ENCODE measurements at places on chromosomes 3 and 15.
A peak's percentile ranks its signal among the peaks of the same experiment; 100 is the strongest.

GRCh38 chr15:40439960-40440742 is 602 bp upstream of the BAHD1 start:
- peak overlapping the region; percentile 89 for H3K27ac ChIP-seq
- ATAC-seq = no peak
- no peaks in the 10 kb centered on the region for H3K36me3 ChIP-seq
- no peaks in the 10 kb centered on the region for H3K4me1 ChIP-seq

DNA sequence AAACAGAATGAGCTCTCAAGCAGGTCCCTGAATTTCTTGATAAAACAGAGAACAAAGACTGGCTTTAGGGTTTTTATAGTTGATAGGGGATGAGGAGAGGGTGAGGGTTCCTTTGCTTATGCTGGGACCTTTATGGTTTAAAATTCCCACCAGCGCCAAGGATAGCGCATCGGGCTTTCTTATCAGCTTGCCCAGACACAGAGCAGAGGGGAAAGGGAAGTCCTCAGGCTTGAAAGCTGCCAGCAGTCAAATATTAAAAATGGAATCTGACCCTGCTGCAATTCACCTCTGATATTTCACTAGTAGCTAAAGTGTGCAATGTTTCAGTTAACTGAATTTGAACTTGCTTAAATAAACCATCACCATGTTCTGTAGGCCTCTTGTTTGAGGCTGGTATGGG is 55.0 kb upstream of the EPHA3 start:
- H3K4me3 ChIP-seq = no peak overlapping the region
- no peak overlapping the region for H3K27ac ChIP-seq
- no peaks in the 10 kb centered on the region for H3K27me3 ChIP-seq
- ATAC-seq = no peak
- H3K4me1 ChIP-seq = no peaks in the 10 kb centered on the region

DNA sequence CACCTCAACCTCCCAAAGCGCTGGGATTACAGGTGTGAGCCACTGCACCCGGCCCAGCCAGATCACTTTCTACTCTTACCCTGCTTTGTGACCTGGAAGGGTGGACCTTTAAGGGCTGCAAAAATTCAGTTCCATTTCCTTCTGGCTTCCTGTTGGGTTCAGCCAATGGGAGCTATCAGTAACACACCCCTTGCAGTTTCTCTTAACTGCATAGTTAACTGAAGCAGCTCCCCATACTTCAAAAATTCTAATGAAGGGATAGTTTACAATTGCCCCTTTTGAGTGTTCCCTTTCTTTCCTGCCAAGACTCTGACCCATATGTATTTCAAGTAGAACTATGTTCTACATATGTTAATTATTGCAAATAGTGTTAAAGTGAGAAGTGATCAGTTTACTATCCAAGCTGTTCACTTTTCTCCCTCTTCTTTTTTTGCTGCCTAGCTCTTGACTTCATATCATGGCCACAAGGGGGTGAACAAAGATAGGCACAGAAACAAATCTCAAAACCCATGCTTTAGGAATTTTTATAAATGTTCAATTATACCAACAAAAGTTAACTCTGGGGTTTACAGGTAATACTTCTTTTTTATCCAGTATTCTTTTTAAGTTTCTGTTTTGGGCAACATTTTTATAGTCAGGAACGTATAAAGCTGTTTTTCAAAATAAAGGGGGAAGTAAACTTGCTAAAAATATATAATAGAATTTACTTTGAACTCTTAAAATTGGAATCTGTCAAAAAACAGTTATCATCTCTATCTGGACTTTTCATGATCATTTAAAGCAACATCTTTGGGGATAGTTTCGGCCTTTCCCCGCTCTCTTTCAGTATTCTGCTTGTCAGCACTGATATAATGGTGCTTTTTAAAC is 8.1 kb downstream of the PGBD4 start:
- no peak for ATAC-seq
- H3K27ac ChIP-seq = no peak overlapping the region
- peaks cover 15% of the 10 kb centered on the region for H3K27me3 ChIP-seq
- H3K4me3 ChIP-seq = no peak overlapping the region

GRCh38 chr3:49294343-49294742 is 17.3 kb upstream of the C3orf62 start:
- no peak overlapping the region for H3K27ac ChIP-seq
- ATAC-seq = no peak
- H3K4me3 ChIP-seq = no peak overlapping the region
- H3K4me1 ChIP-seq = no peaks in the 10 kb centered on the region

DNA sequence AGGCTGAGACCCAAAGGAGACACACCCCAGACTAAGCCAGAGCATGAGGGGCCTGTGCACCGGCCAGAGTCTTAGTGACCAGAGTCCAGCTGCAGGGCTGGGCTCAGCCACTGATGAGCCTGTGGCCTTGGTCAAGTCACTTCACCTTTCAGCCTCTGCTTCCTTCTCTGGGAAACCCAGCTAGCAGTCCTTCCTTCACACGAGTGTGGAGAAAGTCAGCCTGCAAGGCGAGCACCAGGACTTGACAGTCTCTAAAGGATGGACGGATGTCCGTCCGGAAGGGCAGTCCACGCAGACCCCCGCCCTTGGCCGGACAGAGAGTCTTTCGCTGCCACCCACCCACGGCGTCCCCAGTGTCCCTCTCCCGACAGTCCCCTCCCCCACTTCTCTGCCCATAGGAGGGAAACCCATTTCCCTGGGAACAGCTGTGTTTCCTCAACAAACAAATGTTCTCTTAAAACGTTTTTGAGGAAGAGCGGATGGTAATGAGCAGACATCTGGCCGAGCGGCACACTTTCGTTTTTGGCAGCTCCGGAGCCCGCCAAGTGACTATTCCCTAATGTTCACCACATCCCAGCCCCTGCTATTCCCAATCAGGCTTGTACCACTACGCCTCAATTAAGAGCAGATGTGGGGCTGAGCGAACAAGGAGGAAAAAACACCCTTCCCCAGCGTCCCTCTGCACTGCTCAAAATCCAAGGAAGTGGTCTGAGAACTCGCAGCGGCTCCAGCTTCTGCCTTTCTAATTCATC is 129.1 kb upstream of the SMAD3 start:
- H3K4me1 ChIP-seq = peaks cover 50% of the 10 kb centered on the region
- H3K27ac ChIP-seq = peak overlapping the region; percentile 63
- no peaks in the 10 kb centered on the region for H3K36me3 ChIP-seq
- ATAC-seq = peak; percentile 67
- H3K4me3 ChIP-seq = peak overlapping the region; percentile 53

- no peak for ATAC-seq
- H3K36me3 ChIP-seq = no peaks in the 10 kb centered on the region
- H3K27me3 ChIP-seq = no peaks in the 10 kb centered on the region
- no peak overlapping the region for H3K4me3 ChIP-seq
- H3K4me1 ChIP-seq = no peaks in the 10 kb centered on the region
Measured at GRCh38 chr3:111332488-111333080, 209.4 kb upstream of the CD96 start.

DNA sequence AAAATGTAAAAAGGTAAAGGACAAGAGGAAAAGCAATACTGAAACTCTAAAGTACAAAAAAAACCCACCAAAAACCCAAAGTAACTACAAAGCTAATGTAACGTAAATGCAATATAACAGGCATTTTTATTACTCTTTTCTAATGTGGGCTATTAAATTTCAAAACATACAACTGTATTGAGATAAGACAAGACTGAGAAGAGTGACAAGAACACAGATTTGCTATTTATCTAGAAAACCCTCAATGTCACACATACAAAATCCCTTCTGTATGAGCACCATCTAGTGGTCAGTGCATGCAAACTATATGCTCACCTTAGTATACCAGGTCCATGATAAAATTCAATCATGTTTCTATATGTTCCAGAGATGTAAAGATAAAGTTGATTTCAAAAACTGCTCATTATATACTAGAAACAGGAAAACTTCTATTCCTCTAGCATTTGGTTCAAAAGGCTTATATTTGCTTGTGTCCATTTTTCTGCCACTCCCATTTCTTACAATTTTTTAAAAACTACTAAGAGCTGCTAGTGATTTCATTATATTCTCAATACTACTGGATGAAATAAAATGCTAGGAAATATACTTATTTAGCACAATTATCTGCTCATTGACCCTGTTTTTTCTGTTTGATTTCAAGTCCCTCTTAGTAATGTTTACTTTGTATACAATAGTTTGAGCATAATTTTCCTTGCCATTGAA is 111.4 kb downstream of the DLG1 start:
- H3K36me3 ChIP-seq = no peaks in the 10 kb centered on the region
- H3K4me3 ChIP-seq = no peak overlapping the region
- no peaks in the 10 kb centered on the region for H3K4me1 ChIP-seq
- ATAC-seq = no peak
- H3K27ac ChIP-seq = no peak overlapping the region
- no peaks in the 10 kb centered on the region for H3K27me3 ChIP-seq

- H3K27ac ChIP-seq = no peak overlapping the region
- no peak for ATAC-seq
- H3K4me3 ChIP-seq = no peak overlapping the region
- no peaks in the 10 kb centered on the region for H3K36me3 ChIP-seq
- H3K4me1 ChIP-seq = no peaks in the 10 kb centered on the region
Measured at GRCh38 chr15:72169236-72169920, 28.2 kb downstream of the GRAMD2A start.

- no peaks in the 10 kb centered on the region for H3K36me3 ChIP-seq
- no peak overlapping the region for H3K27ac ChIP-seq
- H3K4me3 ChIP-seq = no peak overlapping the region
- no peaks in the 10 kb centered on the region for H3K4me1 ChIP-seq
Measured at GRCh38 chr3:156140001-156140595, 19.7 kb downstream of the KCNAB1 start.

- H3K4me3 ChIP-seq = no peak overlapping the region
- no peaks in the 10 kb centered on the region for H3K4me1 ChIP-seq
- no peak overlapping the region for H3K27ac ChIP-seq
- no peak for ATAC-seq
- peaks cover 9% of the 10 kb centered on the region for H3K27me3 ChIP-seq
- H3K36me3 ChIP-seq = no peaks in the 10 kb centered on the region
Measured at GRCh38 chr3:63095-63765, 133.3 kb upstream of the CHL1 start.

DNA sequence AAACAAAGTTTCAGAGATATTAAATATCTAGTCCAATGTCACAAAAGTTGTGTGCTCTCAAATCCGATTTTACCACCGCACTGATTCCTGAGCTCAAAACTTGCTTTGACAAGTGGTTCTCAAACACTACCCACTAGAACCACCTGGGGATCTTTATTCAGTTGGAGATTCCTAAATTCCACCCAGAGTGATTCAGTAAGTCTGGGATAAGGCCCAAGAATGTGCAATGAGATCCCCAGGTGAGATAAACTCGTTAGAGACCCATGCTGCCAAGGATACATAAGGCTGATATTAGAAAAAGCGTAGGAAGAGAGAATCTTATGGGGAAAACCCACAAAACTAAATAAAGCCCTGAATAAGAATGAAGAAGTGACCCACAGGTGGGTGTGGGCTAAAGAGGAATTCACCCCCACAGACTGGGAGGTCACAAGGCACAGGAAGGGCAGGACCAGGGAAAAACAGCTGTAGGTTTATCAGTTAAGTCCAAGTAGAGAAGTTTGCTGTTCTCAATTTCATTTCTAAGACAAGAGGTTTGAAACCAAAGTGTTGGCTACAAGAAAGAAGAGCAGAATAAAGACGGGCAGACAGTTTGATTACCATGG is 11.5 kb upstream of the RPS17 start:
- no peak for ATAC-seq
- H3K27ac ChIP-seq = no peak overlapping the region
- H3K27me3 ChIP-seq = no peaks in the 10 kb centered on the region
- no peaks in the 10 kb centered on the region for H3K4me1 ChIP-seq
- peaks cover 81% of the 10 kb centered on the region for H3K36me3 ChIP-seq

- H3K4me1 ChIP-seq = no peaks in the 10 kb centered on the region
- H3K27me3 ChIP-seq = no peaks in the 10 kb centered on the region
- no peak for ATAC-seq
- H3K27ac ChIP-seq = no peak overlapping the region
Measured at GRCh38 chr3:155325263-155325835, 31.9 kb upstream of the STRIT1 start.

GRCh38 chr3:37453393-37454389 is 279.3 kb upstream of the LRRFIP2 start:
- peak overlapping the region; percentile 94 for H3K27ac ChIP-seq
- no peaks in the 10 kb centered on the region for H3K36me3 ChIP-seq
- H3K4me1 ChIP-seq = peaks cover 56% of the 10 kb centered on the region
- peak overlapping the region; percentile 85 for H3K4me3 ChIP-seq

- no peak overlapping the region for H3K4me3 ChIP-seq
- H3K27ac ChIP-seq = no peak overlapping the region
- no peaks in the 10 kb centered on the region for H3K27me3 ChIP-seq
- peak; percentile 85 for ATAC-seq
- H3K36me3 ChIP-seq = no peaks in the 10 kb centered on the region
Measured at GRCh38 chr15:85831415-85832113, 36.8 kb upstream of the KLHL25 start.

DNA sequence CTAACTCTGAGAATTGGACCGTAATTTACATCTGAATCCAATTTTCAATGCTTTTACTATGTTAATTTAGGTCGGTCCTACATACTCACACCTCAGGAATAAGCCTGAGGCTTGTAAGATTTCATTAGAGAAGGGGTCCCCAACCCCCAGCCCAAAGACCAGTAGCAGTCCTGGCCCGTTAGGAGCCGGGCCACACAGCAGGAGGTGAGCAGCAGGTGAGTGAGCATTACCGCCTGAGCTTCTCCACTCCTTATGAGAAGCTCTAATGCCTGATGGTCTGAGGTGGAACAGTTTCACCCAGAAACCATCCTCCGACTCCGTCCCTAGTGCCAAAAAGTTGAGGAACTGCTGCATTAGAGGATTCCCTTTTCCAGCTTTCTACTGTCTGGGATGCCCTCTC is 757.3 kb downstream of the SI start:
- H3K4me1 ChIP-seq = no peaks in the 10 kb centered on the region
- no peak for ATAC-seq
- no peaks in the 10 kb centered on the region for H3K36me3 ChIP-seq
- H3K4me3 ChIP-seq = no peak overlapping the region

DNA sequence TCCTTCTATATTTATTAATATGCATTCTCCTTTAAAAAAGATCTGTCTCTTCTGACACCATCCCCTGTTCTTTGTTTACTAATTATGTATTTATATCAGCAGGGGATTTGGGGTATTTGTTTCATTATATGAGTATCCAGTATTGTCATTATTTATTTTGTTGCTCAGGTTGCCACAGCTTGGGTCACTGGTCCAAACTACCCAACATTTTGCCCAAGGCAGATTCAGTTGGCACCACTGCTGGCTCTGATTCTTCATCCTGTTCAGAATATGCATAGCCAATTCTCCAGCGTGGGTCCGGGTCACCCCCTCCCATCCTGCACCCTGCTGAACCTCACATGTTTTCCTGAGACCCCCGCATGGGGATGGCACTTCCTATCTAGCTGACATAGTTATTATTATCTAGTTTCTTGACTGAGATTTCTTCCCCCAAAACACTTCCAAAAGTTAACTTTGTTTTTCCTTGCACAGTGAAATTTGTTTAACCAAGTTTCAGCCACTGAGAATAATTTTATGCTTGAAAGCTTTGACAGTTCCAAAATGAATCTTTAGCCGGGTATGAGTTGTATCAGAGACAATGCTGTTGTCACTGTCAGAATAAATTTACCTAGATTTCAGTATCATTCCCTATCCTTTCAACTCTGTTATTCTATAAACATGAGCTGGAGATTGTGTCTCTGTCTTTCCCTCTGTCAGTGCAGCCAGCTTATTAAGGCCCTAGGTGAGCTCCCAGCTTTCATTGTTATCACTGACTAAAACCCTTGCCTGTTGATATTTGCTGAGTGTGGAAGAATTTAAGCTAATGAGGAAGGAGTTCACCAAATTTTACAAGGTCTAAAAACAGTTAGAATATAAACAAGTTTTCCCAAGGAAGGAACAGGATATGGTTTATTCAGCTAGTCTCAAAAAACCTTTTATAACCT is 70.3 kb downstream of the TGFBR2 start:
- H3K36me3 ChIP-seq = peaks cover 80% of the 10 kb centered on the region
- peak overlapping the region; percentile 49 for H3K27ac ChIP-seq
- no peak for ATAC-seq
- H3K27me3 ChIP-seq = no peaks in the 10 kb centered on the region
- H3K4me1 ChIP-seq = peaks cover 96% of the 10 kb centered on the region
- no peak overlapping the region for H3K4me3 ChIP-seq
